AG09309 (cell line): ENCODE measurements at places on chromosomes 3 and 15.

DNA sequence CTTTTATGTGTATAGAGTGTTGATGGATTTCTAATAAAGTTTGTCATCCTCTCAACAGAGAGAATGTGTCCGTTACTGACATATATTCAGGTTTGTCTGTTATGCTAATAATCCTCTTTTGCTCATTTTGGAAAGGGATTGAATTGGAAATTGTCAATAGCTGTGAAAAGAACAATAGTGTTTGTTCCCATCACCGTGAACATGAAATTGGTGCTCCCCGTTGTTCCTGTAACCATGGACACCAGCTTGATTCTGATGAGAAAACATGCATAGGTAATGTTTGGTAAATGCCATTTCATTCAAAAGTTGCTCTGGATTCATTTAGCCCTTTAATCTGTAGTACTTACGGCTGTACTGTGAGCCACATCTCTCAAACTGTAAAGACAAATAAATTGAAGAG, 707.0 kb upstream of the GOLIM4 start:
- DNase-seq: no peak

GRCh38 chr3:171358181-171358880, 101.9 kb downstream of the TNIK start:
- DNase-seq: no peak

GRCh38 chr15:38520035-38520434, 44.6 kb downstream of the RASGRP1 start:
- DNase-seq: no peak

DNA sequence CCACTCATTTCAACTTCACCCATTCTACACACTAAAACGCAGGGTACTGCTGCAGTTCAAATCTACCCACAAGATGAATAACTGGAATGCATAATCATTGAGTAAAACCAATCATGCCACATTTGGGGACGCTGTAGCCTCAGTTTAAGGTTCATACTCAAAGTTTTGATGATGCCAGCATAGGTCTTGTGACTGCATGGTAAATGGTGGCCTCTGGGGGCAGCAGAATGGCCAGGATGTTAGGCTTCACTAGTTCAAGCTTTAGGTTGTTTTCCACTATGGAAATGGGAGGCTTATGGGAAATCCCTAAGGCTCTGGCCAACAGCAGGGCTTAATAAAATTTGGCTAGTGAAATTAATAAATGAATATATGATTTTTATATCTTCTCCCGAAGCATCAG, 104.3 kb upstream of the TSC22D2 start:
- DNase-seq: no peak

DNA sequence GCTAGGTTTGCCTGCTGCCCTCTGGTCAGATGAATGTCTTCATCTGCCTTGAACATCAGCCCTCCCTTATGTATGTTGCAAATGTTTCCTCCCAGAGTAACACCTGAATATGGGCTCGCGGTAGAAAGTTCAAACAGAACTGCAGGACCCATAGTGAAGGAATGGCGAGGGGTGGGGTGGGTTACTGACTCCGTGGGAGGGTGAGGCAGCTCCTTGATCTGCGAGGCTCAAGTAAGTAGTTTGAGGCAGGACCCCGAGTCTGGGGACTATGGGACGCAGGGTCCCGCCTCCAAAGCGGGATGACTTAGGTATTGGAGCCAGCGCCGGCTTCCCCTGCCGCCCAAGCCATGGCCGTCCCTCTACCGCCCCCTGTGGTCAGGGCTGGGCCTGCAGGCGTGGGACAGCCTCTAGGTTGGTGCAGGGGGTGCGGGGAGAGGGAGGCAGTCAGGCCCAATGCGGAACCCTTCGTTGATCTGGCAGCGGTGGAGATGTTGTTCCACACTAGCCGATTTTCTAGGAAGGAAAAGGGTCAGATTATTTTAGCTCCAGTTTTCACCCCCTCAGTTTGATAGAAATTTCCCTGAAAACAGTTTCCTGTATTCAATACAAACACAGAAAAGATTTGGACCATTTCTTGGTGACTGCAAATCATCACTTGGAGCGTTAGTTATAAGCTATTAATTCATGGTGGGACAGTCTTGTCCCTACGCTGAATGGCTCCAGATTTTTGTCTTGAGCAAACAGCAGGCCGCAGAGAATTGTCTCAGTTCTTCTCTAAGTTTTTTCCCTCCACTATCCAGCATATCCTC, 72.3 kb downstream of the CORO2B start:
- no peak for DNase-seq

DNA sequence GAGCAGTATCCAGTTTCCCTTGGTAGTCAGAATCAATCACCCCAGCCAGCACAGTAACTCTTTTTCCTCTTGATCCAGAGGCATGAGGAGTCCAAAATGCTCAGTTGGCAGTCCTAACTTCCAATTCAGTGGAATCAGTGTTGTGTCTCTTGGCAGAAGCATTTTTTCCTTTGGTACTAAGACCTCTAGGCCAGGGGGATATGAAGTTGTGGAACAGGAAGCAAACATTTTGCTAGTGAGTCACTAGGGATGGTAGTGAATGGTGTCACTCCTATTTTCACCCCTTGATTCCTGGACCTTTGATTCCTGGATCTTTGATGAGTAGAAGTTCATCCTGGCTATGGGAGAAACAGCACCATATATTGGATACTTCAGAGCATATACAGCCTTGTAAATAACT, 70.5 kb upstream of the ALDH1A3 start:
- DNase-seq: no peak

DNA sequence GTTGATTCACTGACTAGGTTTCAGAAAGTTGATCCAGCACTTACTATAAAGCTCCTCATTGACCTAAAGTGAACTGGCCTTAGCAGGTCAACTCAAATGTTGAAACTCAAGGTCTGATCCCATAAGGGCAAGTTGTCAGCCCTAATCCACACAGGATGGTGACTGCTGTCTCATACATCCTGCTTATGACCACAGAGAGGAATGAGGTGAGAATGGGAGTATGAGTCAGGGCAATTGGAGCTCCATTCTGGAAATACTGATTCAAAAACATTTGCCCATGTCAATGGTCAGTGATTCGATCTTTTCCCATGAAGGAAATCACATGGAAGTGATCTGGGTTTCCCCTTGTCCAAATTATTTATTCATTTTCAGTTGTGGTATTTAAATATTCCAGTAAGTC, 78.7 kb downstream of the ZNF385D start:
- peak; percentile 85 for DNase-seq

GRCh38 chr15:48414015-48414414, 82.8 kb downstream of the DUT start:
- DNase-seq: peak; percentile 92

- no peak for DNase-seq
These were observed 162.4 kb upstream of the GALNT15 start for GRCh38 chr3:16012086-16012485.

DNA sequence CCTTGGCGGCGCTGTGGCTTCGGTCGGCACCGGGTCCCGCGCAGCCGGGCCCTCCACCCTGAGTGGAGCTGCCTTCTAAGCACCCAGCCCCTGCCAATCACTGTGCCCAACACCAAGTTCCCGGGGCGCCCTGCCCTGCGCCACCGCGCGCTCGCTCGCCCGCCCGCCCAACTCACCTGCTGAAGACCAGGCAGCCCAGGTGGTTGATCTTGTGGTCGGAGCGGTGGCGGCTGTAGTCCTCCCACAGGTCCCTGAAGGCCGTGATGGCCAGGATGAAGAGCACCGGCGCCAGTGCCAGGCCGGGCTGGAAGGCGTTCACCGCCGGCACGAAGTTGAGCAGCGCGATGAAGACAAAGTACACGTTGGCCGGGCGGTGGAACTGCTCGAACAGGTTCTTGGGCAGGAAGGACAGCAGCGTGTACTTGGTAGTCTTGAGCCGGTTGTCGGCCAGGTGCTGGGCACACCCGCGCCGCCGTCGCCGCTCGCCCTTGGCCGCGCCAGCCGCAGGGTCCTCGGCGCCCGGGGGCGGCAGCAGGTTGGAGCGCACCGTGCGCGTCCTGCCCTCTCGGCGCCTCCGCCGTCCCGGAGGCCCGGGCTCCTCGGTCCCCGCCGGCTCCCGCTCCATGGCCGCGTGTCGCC, 536 bp downstream of the ATP10A start:
- no peak for DNase-seq

DNA sequence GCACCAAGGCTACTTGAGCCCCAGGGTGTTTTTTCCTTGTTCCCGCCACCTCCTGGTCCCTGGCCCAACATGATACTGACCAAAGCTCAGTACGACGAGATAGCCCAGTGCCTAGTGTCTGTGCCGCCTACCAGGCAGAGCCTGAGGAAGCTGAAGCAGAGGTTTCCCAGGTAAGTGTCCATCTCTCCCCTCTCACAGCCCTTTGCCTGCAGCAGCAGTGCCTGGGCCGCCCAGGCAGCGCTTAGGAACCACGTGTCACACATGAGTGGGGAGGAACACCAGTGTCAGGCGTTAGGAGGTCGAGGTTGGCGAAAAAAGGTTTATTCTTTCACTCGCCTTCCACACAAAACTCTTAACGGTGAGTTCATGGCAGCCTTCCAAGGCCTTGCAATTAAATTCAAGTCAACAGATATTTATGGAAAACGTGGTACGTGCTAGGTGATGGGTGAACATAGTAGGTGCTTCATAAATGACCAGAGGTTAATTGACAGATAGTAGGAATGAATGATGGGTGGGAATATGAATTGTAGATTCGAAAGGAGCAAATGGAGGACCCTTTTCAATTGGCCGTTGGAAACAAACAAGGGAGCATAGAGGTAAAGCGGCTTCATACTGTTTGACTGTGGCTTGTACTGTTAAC, 486 bp downstream of the CDIN1 start:
- DNase-seq: no peak

DNA sequence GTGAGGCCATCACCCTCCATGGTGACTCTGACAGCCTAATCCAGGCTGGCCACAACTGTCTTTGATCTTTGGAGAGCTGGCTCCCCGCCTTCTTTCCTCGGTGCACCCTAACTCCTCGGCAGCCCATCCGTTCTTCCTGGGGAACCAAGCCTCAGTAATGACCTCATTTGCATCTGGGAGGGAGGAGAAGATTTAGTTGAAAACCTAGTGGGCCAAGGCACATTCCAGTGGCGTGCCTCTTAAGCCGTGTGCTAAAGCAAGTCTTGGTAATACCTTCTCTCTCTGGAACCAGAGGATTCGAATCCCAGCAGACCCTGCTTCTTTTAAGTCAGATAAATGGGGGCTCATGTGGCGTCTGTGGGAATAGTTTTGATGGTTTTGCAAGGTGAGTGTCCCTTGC, 233.1 kb downstream of the EBLN2 start:
- no peak for DNase-seq

- no peak for DNase-seq
These were observed 6.4 kb downstream of the CFAP92 start for GRCh38 chr3:128987302-128988100.

- no peak for DNase-seq
These were observed 3.6 kb downstream of the GNAT1 start for GRCh38 chr3:50194903-50195500.

DNA sequence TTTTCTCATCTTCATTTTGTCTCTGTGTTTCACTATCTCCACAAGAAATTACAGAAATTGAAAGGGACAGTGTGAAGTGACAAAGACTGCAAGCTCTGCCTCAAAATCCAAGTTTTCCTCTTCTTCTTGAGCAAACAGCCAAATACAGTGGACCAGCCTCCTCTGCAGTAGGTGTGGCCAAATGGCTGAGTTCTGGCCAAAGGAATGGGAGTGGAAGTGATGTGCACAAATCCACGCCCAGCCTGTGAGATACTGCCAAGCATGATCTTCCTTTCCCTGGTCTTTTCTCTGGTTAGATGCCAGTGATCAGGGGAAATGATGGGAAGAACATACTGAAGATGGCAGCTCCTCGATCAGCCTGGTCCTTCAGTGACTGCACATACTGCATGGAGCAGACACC, 111.0 kb upstream of the CPNE4 start:
- no peak for DNase-seq

DNA sequence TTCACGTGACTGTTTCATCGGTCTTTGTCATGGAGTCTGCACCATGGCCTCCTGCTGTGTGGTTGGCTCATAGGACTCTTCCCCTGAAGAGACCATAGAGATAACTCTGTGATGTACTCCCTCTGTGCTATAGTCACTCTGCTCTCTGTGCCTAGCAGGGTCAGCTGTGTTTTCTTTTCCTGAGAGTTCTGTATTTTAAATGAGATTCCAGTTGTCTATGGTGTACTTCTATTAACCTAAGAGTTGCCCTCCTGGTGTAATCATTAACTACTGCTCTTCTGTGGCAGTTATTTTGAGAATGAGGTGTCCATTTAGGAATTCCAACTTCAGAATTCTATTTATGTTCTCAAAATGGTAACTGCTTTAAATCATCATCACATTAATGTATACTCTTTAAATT, 114.5 kb upstream of the ARPP21 start:
- DNase-seq: no peak

- peak; percentile 21 for DNase-seq
These were observed 59.8 kb downstream of the TP53BP1 start for GRCh38 chr15:43433165-43433564.

DNA sequence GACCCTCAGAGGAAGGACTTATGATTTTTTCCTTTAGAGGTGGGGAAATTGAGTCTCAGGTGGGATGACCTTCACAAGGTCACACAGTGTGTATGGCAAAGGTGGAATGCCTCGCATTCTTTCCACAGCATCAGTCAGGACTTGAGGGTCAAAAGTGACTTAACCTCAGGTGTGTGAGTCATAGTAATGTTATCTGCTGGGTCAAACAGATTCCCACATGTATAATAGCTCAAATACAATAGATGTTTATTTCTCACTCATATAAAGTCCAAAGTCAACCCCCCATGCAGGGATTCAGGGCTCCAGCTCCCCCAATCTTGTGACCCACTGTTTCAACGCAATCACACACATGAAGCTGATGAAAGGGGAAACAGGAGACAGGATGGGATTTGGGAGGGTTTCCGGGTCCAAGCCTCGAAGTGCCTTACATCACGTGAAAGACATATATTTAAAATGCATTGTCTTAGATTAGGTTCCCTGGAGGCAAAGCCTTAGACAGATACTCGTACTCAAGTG, 34.0 kb upstream of the CCDC174 start:
- no peak for DNase-seq

GRCh38 chr3:124664804-124665203, 65.4 kb upstream of the UMPS start:
- no peak for DNase-seq

- DNase-seq: no peak
These were observed 79.4 kb upstream of the CADPS start for GRCh38 chr3:62954580-62954979.

DNA sequence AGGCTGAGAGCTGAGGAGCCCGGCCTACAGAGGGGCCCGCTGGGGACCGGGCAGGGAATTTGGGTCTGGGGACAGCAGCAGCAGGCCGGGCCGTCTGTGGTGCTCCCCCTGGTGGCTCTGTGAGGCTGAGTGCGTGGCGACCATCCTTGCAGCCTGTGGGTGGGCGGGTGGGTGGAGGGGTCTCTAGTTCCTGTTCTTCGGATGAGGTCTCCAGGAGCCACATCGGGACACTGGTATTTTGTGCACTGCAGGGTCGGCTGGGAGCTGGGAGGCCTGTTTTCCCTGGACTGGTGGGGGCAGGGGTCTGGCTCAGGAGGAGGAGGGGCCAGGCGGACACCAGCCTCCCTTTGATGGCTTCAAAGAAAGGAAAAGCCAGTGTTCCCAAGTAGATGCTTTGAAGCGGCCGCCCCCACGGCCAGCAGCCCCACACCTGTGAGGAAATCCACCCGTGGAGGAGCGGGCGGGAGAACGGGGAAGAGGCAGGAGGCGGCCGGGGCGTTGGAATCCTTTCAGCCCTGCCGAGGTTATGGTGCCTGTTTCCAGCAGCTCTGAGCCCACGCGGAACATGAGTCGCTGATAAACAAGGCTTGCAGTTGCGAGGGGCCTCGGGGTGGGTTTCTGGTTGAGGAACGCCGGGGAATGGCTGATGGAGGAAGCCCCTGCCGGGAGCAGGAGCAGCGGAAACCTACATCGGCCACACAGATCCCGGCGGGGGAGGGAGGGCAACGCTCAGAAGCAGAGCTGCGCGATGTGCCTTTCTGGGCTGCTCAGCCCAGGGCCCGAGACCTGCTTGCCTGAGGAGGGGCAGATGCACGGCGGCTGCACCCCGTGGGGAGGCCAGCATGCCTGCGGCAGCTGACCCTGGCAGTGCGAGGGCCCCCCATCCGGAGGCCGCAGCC, 154.3 kb downstream of the NSMCE3 start:
- DNase-seq: no peak
